ENCODE measurements at places on chromosomes 16 and 17.

DNA sequence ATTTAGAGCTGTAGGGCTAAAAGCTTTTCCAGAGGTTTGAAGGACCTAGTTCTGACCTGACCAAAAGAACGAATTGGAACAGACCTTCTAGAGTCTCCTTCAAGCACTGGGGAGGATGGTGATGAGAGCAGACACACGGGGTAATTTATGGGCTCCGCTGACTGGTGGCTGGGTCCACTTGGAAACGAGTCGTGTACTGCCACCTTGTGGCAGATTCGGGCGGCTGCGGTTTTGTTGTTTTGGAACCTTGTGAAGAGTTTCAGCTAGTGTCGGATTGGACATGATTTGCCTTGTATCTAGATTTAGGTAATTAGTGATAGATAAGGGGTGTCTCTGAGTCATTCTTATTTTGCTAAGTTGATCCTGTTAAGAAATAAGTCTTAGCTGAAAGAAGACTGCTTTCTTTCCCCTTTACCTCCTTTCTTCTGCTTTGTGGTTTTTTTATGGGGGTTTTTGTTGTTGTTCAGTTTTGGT lies 98.9 kb downstream of the AATF start:
- peak; percentile 78 for DNase-seq

DNA sequence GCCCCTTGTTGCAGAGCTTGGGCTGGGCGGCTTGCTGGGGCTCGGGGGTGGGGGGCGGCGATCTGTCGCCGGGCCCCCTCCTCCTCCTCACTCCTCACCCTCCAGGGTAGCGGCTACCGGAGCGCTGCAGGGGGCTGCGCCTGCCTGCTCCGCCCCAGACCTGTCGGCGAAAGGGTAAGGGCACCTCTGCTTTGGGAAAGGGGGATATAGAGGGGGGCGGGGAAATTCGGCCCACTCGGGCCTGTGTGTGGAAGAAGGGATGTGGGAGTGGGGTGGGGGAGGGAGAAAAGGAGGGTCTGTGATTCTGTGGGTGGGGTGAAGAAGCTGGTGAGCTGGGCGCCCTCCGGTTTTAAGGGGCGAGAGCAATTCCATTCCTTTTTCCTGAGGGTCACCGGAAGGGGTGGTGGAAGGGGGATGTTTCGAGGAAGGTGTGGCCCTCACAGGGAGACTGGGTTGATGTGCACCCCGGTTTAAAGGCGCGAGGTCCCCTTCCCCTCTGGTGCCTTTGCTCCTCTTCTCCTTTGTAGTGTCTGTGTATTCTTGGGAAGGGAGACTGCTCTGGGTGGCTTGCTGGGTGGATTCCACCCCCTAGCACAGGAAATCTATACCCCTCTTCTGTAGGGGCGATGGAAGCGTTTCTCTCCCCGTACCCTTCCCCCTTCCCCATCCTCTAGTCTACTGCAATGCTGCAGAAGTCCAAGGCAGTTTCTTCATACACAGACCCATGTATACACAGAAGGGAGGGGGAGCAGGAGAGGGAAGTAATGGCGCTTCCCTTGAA lies 878 bp downstream of the TAOK1 start:
- peak; percentile 45 for DNase-seq

DNA sequence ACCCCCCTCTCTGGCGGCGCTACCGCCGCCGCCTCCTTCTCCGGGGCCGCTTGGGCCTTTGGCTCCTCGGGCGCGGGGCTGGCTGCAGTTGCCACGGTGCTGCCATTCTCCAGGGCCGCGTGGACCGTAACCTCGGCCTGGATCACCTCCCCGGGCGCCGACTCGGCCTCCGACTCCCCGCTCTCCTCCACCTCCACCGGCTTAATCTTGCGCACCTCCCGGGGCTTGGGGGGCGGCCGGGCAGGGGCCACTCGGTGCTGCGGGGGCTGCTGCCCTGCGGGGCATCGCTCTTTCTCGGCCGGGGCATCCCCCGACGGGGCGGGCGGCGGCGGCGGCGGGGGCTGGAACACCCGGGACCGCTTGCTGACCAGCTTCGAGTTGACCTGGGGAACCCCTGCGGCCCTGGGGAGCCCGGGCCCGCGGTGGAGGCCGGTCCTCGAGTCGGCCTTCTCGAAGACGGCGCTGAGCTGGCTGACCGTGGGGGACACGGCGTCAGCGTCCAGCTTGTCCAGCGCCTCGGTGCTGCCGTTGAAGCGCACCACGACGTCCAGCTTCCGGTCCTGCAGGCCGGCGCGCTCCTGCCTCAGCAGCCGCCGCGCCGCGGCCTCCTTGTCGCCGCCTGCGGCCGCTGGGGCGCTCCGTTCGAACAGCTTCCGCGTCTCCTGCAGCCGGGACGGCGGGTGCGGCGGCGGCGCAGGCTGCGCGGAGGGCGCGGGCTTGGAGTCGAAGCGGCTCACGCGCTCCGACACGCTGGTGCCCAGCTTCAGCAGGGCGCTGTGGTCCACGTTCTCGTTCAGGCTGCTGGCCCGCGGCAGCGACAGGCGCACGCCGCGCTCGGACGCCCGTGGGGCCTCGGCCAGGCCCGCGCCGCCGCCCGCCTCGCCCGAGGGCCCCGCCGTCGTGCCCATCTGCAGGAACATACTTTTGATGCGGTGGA lies 792 bp downstream of the PPP1R9B start:
- peak; percentile 59 for DNase-seq

DNA sequence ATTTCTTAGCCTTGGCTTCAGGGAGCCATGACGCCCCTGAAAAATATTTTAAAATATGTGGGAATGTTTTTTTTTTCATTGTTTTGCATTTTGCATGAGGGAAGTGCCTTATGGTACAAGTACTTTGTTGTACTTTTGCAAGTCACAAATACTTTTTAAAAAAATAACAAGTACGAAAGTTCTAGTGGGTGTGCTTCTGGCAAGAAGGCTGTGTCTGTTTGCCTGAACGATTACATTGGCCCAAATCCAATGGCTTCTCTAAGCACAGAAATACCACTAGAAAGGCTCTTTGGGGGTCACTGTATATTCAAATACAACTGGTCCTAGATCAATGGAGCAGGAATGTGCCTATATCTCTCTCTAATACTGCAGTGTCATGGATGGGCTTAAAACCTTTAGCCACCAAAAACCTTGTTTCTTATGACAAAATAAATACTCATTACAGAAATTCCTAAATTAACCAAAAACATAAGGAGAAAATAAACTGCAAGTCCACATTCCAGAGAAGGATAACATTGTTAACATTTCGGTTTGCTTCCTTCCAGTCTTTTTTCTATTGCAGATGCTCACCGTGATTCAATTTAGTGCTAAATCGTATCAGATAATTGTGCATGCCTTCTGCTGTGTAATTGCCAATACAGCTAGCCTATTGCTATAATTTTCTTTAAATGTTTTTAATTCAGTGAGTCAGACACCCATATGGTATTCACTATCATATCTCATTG lies 97.4 kb downstream of the VAT1L start:
- no peak for DNase-seq

GRCh38 chr16:81625544-81626153 lies 153.4 kb upstream of the PLCG2 start:
- peak; percentile 96 for DNase-seq

- no peak for DNase-seq
Observed at GRCh38 chr16:47008612-47009011, 35.1 kb upstream of the DNAJA2 start.

- peak; percentile 52 for DNase-seq
Observed at GRCh38 chr16:49921791-49922456, 66.0 kb upstream of the ZNF423 start.
